ENCODE measurements at places on chromosomes 4 and X.

DNA sequence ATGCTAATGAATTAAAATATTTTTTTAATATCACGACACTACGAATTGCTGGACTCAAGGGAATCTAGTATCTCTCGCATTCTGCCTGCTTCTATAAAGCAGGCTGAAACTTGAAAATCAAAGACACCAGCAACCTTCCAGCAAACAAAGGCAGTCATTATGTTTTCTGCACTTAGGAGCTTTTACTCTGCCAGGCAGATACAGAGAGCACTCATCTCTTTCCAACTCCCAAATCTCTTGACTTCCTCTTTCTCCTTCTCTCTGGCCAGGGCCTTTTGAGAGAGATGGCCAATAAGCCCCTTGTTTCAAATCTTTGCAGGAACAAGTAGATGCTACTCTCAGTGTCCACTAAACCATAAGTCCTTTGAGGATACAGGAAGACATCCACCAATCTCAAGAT is 95.2 kb upstream of the KLF3 start:
- no peak for DNase-seq

DNA sequence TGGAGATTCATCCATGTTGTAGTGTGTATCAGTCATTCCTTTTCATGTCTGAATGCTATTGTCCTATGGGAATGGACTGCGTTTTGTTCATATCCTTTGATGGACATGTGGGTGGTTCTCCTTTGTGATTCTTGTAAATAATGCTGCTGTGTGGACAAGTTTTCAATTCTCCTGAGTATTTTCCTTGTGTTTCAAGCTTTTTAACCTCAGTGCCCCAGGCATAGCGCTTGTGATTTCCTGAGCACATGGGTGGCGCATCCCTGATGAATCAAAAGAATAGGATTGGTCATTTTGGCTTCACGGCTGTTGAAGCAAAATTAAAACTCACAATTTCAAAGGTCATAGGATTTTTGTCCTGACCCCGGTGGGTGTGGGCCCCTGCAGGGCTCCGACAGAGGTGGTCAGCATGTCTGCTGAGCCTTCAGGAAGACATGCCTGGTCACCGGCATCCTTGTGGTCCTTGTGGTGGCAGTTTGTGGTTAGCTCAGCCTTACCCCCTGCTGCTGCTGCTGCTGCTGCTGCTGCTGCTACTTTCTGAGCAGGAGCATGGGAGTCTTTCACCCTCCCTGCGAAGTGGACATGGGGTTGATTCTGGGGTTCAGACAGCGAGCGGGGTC is 30.0 kb downstream of the SHROOM2 start:
- DNase-seq, result no peak

DNA sequence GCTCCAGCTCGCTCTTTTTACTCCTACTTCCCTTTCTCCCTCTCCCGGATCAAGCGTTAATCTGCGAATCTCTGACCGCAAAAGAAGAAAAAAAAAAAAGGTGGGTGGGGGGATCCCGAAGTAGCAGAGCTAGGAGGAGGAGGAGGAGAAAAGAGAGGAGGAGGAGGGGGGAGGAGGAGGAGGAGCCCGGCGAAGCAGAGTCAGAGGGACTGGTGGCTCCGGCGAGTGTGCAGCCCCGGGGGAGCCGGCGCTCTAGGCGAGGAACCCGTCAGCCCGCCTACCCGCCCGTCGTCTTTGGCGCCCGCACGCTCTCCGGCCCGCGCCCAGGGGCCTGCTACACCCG is at the start of gene NHSL2:
TSS of gene NHSL2 (plus strand) at position 203 of the 343 bp plus-strand sequence.
- no peak for DNase-seq

GRCh38 chr4:105453550-105454205 is 20.2 kb downstream of the PPA2 start:
- peak; percentile 48 for DNase-seq

GRCh38 chr4:24094726-24095125 is 204.9 kb upstream of the PPARGC1A start:
- DNase-seq, result no peak

GRCh38 chr4:118732591-118733330 is 47.6 kb downstream of the METTL14 start:
- no peak for DNase-seq

DNA sequence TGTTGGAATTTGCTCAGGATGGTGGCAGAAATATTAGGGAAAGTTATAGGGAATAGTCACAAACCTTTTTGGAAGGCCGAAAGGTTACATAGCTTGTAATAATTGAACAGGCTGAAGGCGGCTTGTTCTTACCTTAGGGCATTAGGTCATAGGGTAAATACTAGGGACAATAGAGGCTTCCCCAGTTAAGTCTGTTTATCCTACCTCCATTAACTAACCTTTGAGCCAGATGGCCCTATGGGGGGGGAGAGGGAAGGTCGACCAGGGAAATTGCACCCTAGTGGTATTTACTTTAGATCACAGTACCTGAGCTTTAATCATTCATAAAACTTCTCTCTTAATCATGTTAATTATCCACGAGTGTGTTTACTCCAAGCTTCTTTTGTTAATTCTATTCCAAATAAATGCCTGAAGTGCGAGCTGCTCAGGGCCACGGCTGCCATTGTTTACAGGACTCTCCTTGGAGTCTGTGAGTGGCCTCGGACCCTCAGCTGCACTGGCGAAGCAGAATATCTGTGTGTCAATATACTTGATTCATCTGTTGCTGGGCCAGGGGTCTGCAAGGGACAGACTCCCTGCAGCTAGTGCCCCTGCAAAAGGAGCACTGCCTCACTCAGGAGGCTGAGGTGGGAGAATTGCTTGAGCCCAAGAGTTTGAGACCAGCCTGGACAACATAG is 22.9 kb downstream of the PAGE2 start:
- DNase-seq, result no peak

- no peak for DNase-seq
Measured at GRCh38 chrX:9286234-9286633, 178.6 kb upstream of the TBL1X start.

- DNase-seq, result peak; percentile 83
Measured at GRCh38 chr4:41933997-41934503, 1.2 kb upstream of the TMEM33 start.

GRCh38 chrX:16113978-16114565 is 9.3 kb upstream of the GRPR start:
- no peak for DNase-seq

GRCh38 chrX:124209792-124210576 is 122.5 kb upstream of the TEX13D start:
- no peak for DNase-seq

- no peak for DNase-seq
Measured at GRCh38 chr4:69773484-69773883, 13.1 kb upstream of the SULT1B1 start.

GRCh38 chr4:159677521-159677920 is 574.6 kb downstream of the RAPGEF2 start:
- no peak for DNase-seq

DNA sequence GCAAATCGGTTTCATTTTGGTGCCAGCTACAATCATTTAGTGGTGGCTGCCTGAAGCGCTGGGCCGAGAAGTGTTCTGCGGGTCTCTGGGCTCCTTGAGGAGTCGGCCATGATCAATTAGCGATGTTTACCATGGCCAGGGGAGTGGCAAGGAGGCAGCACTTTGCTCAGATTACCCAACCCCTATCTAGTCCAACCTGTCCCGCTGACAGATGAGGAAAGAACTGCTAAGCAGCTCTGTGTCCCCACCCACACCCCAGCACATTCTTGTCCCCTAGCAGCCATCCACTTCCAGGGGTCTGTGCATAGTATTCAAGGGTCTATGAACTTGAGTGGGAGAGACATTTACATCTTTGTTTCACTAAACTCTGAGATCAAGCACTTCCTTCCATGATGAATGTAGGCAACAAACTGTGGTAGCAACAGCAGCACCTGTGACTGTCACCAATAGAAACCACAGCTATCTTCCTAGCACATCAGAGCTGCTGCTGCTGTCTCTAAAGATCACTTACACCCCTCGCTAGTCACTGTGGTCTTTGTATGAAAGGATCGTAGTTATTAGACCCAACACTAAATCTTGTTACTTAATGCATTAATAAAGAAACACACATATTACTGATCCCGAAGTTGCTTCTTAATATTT is 331.6 kb downstream of the BCOR start:
- DNase-seq, result no peak

DNA sequence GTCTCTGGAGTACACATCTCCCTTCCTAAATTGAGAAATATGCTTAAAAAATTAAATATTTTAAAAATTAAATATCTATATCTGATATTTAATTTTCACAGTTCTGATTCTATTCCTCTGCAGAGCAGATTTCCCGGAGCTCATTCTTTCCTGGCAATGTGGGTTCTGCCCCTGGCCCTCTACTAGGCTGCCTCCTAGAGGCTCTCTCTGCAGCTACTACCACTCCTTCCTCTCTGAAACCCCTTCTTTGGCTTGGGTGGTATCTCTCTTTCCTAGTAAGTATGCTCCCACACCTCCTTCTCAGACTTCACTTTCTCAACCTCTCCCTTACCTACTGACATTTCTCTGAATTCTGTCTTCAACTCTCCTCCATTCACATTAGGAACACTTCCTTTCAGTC is 45.3 kb downstream of the RPGR start:
- DNase-seq, result no peak

DNA sequence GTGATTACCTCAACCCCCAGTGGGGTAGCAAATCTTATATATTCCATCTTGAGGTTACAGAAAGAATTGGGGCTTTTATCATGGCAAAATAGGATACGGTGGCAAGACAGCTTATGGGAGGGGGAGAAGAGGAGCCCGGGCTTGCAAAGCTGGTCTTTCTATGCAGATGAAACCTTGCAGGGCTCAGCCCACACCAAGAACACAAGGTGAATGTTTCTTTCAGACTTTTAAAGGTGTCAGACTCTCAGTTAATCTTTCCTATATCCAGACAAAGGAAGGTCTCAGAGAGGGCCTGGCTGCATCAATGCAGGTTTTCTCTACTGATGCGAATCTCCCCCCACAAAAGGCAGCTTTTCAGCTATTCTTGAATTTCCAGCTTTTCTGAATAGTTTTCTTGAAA is 59.9 kb upstream of the WDR17 start:
- no peak for DNase-seq

- DNase-seq, result no peak
Measured at GRCh38 chr4:1318488-1319213, 28.4 kb upstream of the UVSSA start.

GRCh38 chr4:37590016-37590415 is 96.2 kb downstream of the RELL1 start:
- no peak for DNase-seq

- DNase-seq, result no peak
Measured at GRCh38 chr4:37687681-37688080, 1.5 kb upstream of the RELL1 start.

DNA sequence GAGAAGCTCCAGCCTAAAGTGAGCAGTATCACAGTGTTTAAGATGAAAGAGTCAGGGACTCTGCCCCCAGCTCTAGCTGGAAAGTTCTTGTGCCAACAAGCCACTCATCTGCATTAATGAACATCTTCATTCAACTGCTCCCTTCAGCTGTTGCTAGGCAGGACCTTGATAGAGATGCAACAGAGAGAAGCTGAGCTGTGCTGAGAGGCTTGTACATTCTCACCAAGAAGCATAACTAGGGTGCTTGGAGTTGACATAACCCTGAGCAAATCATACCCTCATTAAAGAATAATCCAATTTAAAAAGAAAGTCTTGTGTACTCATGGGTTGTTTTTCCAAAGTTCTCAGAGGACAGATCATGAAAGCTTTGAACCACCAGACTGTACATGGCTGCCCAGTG is 63.2 kb downstream of the ATXN3L start:
- no peak for DNase-seq

DNA sequence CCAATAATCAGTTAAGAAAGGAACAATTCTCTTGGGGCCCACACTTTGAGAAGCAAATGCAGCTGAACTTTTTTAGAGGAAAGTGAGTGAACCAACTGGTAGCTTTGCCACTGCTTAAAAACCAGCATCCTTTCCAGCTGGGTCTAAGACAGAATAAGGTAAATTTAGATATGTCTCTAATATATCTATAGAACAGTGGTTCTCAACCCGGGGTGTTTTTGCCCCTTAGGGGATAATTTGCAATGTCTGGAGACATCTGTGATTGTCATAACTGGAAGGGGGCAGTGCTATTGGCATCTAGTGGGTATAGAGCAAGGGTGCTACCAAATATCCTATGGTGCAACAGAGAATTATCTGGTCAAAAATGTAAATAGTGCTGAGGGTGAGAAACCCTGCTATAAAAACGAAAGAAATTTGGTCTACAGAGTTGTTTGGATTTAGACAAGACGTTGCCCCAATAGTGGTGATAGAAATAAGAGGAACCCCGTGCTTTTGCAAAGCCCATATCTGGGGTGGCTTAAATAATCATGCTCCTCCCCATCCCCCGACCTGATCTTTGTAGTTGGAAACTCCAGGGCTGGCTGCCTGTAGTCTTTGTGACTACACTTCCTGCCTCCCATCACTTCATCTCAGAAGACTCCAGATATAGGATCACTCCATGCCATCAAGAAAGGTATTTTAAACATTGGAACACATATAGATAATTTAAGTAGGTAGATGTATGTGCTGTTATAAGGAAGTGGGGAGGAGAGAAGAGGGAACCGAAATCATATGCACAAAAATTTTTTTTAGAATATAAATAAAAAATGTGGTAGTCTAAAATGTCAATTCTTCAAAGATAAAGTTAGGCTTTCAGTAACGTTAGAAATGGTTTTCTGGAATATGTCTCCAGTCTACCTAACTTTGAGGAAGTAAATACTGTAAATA is at the start of gene TLR7:
TSS of gene TLR7 (plus strand) at position 622 of the 927 bp plus-strand sequence. CDS start 507 bp downstream, outside the sequence.
- no peak for DNase-seq

- DNase-seq, result no peak
Measured at GRCh38 chr4:100533741-100534140, 15.9 kb upstream of the EMCN start.

- no peak for DNase-seq
Measured at GRCh38 chr4:102725229-102725628, 35.5 kb downstream of the MANBA start.

- DNase-seq, result no peak
Measured at GRCh38 chr4:4249866-4250265, 1.8 kb upstream of the TMEM128 start.

DNA sequence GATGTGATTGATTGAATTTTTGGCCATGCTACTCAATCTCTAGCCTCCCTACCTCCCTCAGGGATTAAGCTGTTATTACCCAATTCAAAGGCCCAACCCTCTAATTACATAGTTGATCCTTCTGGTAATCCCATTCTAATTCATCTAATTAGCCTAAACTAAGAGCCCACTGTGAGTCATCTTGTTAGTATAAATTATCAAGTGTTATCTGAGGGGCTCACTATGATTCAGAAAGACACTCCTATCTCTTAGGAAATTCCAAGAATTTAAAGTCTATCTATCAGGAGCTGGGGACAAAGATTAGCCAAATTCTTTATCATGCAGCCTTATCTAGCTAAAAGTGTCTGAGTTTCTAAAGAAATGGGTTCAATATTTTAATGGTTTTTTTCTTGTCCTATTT is 32.9 kb upstream of the VEGFC start:
- no peak for DNase-seq

DNA sequence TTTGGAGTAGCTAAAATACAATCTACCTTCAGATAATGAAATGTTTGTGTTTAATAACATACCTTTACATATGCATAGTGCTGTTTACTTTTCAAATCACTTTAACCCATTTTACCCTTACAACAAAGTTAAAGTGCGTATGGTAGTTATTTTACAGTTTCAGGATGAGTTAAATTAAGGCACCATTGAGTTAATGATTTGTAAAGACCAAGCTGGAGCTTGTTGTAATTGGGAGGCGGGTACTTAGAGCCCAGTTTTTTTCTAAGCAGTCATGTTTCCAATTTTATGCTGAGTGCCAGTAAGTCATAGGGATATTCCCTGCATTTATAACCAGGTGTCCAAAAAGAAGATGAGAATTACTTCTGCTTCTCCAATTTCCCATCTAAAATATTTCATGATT is 84.2 kb upstream of the NRK start:
- no peak for DNase-seq

GRCh38 chrX:41382714-41383645 is 49.0 kb downstream of the DDX3X start:
- no peak for DNase-seq
